ENCODE measurements at places on chromosomes 7 and 10.

GRCh38 chr10:48364659-48365405, 58.4 kb downstream of the MAPK8 start:
- DNase-seq = no peak

- no peak for DNase-seq
These were observed 238.7 kb downstream of the SEC23IP start for GRCh38 chr10:120131183-120131582.

- DNase-seq = peak; percentile 65
These were observed at the start of gene PIK3AP1 for GRCh38 chr10:96720422-96721206. TSS of gene PIK3AP1 (minus strand) at chr10:96720514. CDS start at chr10:96720394, 120 bp downstream.

GRCh38 chr10:106661133-106661766, 503.3 kb downstream of the SORCS1 start:
- DNase-seq = no peak

- no peak for DNase-seq
These were observed 39.2 kb downstream of the AGAP3 start for GRCh38 chr7:151125470-151125845.

GRCh38 chr7:139829775-139830117, 682 bp downstream of the TBXAS1 start:
- DNase-seq = no peak

GRCh38 chr7:143931739-143932138, 3.3 kb upstream of the OR2F2 start:
- DNase-seq = no peak

DNA sequence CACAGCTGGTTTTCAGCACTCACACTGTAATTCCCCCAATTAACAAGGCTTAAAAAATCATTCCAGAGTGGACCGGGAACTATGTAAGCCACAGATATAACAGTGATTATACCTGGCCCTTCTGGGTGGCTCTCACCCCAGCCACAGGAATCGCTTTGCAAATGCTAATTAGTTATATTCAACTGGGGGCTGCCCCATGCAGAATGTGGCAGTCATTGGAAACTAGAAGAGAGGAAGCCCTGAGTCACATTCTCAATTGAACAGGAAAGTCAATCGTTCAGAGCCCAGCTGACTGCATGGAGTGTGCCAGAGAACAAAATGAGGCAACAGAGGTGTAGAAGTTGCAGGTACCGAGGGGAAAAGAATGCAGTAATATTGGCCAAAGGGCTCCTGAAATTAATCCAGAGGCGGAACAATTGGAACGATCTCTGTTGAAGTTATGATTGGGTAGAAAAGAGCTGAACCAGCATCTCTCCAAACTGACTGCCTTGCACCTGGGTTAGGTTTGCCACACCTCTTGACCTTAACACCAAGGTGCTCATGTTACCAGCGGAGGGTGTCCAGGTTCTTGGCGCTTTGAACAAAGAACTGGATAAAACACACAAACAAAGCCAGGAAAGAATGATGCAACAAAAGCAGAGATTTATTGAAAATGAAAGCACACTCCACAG, 909.7 kb upstream of the AUTS2 start:
- DNase-seq = no peak

GRCh38 chr7:37287131-37287855, 161.4 kb downstream of the ELMO1 start:
- no peak for DNase-seq

DNA sequence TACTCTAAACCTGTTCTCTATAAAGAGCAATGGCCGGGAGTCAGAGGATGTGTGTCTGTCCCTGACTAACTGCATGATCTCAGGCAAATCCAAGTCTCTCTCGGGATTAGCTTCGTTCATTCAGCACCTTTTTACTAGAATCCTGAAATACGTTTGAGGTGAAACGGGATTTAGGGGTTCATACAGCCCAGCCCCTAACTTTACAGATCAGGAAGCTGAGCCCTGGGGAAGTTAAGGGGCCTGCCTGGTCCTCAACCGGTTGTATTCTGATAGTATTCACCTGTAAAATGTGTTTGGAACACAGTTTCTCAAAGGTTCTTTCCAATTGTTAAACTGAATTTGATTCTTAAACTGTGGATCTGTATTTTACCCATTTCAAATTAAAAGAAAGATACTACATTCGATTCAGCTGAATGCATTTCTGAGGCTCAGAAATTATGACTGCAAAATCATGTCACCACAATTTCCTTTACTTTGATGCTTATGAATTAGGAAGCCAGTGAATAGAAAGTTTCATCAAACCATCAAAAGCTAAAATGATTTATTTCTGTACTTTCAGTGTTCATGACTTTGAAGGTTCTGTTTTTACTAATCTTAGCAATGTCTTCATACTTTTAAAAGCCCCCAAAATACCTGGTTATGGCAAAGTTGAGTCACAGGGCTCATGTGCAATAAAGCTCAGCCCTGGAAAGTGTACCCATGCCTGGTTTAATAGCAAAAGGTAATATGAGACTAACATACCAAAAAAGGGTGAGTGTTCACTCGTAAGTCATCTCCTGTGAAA, 28.9 kb upstream of the EZH2 start:
- no peak for DNase-seq

- no peak for DNase-seq
These were observed 16.5 kb downstream of the AP3M1 start for GRCh38 chr10:74133923-74134820.

GRCh38 chr7:134985894-134986362, 380 bp upstream of the AGBL3 start:
- no peak for DNase-seq

DNA sequence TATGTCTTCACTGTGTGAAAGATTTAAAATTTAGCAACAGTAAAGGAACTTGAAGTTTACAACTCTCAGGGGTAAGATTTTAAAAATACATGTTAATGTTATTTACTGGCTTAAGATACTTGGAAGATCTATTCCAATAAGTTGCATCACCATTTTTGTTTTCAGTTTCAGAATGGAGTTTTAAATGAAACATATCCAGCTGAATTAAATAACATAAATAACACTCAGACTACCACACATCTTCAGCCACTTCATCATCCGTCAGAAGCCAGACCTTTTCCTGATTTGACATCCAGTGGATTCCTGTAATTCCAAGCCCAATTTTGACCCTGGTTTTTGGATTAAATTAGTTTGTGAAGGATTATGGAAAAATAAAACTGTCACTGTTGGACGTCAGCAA, 44.3 kb downstream of the AHR start:
- no peak for DNase-seq

GRCh38 chr7:83494683-83495082, 154.3 kb downstream of the SEMA3E start:
- no peak for DNase-seq

GRCh38 chr7:24978843-24979469, 1.0 kb downstream of the OSBPL3 start:
- no peak for DNase-seq

- no peak for DNase-seq
These were observed 522.7 kb downstream of the CNTNAP2 start for GRCh38 chr7:146639291-146639690.

- no peak for DNase-seq
These were observed 67.9 kb upstream of the AFAP1L2 start for GRCh38 chr10:114471906-114472876.

GRCh38 chr10:15169555-15170401, 1.3 kb upstream of the NMT2 start:
- DNase-seq = no peak

- no peak for DNase-seq
These were observed 19.4 kb downstream of the LDB3 start for GRCh38 chr10:86687750-86688149.

- DNase-seq = no peak
These were observed 29.5 kb downstream of the NPSR1 start for GRCh38 chr7:34687529-34687928.

- DNase-seq = no peak
These were observed 90.3 kb downstream of the BTRC start for GRCh38 chr10:101444058-101444898.

GRCh38 chr10:17703706-17704105, 48.3 kb upstream of the TMEM236 start:
- DNase-seq = no peak

DNA sequence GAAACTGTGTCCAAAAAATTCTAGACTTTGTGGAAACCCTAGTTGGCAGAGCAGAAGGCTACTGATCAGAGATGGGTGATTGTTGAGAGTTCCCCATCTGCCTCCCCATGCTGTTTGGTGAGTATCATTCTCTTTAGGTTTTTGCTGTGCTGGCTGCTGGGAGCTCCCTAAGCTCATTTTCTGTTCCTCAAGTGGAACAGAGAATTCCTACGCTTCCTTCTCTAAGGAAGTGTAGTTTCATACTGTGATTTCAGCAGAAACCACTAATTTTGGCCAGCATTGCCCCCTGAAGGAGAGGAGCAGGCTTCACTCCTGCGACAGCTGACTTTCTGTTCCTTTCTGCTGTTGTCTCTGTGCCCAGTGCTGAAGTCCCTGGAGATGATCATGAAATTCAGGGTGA, 355.3 kb upstream of the NPVF start:
- DNase-seq = no peak

GRCh38 chr7:105439174-105439893, 50.6 kb upstream of the SRPK2 start:
- no peak for DNase-seq

GRCh38 chr10:17820943-17821342, 11.8 kb downstream of the MRC1 start:
- DNase-seq = no peak

GRCh38 chr10:87767253-87767652, 50.8 kb downstream of the ATAD1 start:
- no peak for DNase-seq

DNA sequence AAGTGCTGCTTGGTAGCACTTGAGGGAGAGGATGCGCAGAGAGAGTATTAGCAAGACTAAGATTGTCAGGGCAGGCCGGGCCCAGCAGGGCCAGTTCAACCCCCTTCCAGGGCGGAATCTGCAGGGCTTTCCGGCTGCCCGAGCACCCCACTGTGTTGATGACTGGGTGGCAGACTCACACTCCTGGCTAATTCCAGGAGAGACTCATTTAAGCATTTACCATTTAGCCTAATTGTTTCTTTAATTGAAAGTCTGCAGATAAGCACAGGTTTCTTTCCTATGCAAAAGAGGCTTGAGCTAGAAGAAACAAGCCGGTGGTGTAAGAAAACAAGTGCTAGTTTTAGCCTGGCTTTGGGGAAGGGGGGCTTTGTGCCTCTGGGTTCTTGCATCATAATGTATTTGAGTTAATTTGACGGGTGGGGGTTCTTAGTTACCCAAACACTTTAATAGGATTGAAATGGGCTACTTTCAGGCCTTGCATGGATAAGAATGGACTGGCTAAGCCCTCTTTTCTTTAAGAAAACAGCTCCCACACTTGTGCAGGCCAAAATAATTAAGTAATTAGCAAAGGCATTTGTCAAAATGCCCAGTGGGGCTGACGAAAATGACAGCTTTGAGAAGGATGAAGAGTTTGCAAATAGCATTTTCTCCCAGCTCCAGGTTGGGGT, 201.3 kb downstream of the MYOF start:
- DNase-seq = no peak

DNA sequence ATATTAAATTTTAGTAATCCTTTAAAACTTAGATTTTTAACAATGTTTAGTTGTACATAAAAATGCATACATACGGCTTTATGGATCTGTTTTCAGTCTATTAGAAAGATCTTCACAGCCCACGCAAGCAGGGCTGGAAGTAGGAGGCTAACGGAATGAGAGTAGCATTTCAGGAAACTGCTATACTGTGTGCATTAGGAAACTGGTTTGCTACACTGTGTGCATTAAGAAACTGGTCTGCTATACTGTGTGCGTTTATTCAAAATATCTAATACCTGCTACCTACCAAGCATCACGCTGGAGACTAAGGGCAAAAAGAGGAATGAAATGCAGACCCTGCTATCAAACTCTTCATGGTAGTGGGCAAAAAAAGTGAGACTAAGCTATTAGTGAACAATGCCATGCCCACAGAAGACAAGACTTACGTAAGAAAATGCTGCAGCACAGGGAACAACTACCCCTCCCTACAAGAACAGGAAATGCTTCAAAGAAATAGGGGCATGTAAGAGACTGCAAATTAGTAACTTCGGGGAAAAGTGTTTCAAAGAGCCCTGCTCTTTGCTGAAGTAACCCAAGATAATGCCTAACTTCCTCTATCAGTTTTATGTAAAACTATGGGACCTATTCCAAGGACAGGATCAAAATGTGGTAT, 11.3 kb downstream of the RAB11FIP2 start:
- DNase-seq = no peak

GRCh38 chr7:45390180-45390579, 184.0 kb upstream of the ADCY1 start:
- DNase-seq = no peak

DNA sequence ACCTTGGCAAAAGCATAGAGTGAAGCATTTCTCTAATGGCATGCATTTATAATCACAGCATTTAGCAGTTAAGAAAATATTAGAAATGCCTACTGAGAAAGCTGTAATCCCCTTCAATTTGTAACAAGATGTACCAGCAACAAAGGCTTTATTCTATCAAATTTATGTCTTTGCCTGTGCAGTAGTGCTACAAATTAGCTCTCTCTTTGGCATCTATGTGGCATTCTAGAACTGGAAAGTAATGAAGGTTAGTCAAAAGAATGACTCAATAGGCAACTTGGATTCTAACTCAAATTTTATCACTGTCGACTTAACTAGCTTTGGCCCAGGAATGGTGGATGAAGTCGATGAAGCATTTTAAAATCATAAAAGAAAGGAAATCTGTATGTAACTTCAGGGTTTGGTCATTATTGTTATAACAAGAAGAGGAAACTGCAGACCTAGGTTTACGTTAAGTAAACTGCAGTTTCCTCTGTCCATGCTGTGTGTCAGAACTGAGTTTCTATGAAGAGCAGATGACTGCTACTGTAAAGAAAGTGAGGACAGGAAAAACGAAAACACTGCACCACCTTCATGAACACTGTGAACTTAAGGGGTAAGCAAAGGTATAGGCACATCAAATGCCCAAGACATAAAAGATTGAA, 140.0 kb downstream of the RAPGEF5 start:
- DNase-seq = no peak

GRCh38 chr10:15588635-15589508, 130.8 kb downstream of the ITGA8 start:
- DNase-seq = no peak

Data from GM18507 (cell line).